ENCODE measurements at places on chromosomes 13 and 19. TPM values are rescaled to one million over a fixed set of nuclear protein-coding genes. Genes with fewer than 3 reads are reported as not detected.

DNA sequence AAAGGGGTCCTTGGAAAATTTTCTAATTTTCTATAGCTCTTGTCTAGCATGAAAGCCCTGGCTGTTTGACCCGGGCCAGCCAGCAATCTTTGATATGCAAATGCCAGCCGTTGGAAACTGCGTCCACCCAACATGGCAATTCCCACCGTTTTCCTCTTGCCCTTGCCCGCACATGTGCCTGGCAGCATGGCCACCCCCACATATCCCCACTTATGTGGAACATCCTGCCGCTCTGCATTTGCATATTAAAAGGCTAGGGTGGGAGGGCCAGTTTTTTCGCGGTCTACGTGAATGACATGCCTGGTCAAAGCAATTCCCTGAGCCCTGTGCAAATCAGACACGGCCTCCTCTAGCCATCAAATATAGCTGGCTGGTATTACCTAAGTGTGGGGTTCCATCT, 110.3 kb upstream of the TDRD3 start:
- no peak for DNase-seq

- DNase-seq: no peak
Measured at GRCh38 chr13:110304256-110304655, 2.7 kb downstream of the COL4A1 start.

GRCh38 chr19:16600824-16601223, 27.2 kb downstream of the MED26 start:
- no peak for DNase-seq

The IZUMO2 gene
- not detected for total RNA-seq

DNA sequence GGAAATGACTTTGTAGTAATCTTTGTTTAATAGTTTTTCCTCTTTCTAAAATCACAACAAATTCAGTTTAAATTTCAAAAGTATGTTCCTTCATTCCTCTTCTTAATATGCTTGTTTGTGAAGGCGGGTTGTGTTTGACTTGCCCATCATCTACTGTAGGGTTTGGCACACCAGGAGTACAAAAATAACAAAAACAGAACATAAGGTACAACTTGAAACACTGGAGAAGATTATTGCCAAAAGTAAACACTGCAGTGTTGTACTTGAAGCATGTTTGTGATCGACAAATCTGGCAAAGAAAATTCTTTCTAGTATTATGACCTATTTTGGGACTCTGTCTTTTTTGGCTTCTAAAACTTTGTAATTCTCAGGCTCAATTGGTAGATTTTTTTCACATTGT, 518.6 kb downstream of the SLITRK5 start:
- no peak for DNase-seq

The OR4F17 gene
- not detected for total RNA-seq

The KPTN gene
- 51.2 TPM for total RNA-seq

Measured in glutamatergic neuron (in vitro differentiated cells).